ENCODE measurements at places on chromosomes 12 and 14.
A peak's percentile ranks its signal among the peaks of the same experiment; 100 is the strongest.

- DNase-seq: no peak
Observed at GRCh38 chr14:22819151-22819988, 4.1 kb upstream of the SLC7A7 start.

- DNase-seq: no peak
Observed at GRCh38 chr12:95055057-95055456, 18.4 kb downstream of the NR2C1 start.

DNA sequence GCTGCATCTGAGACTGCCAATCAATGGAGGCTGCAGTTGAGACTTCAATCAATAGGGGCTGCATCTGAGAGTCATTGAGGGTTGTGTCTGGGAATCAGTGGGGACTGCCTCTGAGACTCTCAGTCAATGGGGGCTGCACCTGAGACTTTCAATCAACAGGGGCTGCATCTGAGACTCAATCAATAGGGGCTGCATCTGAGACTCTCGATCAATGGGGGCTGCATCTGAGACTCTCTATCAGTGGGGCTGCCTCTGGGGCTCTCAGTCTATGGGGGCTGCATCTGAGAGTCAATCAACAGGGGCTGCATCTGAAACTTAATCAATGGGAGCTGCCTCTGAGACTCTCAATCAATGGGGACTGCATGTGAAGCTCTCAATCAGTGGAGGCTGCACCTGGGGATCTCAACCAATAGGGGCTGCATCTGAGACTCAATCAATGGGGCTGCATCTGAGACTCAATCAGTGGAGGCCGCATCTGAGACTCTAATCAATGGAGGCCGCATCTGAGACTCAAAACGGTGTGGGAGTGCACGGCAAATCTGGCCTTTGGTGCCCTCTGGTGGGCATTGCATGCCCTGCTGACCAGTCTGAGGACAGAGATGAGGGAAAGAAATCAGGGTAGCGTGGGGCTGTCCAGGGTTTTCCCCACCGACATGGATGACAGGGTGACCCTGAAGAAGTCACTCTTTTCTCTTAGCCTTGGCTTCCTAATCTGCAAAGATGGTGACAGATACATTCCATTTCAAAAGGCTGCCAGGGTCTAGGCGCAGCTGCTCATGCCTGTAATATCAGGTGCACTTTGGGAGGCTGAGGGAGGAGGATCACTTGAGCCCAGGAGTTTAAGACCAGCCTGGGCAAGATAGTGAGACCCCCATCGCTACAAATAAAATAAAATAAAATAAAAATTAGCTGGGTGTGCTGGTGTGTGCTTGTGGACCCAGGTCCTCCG lies 41.3 kb upstream of the EIF5 start:
- DNase-seq: peak; percentile 57

GRCh38 chr14:36271939-36272907 lies 48.2 kb downstream of the MBIP start:
- peak; percentile 11 for DNase-seq

GRCh38 chr14:24875991-24876878 lies 173.7 kb downstream of the STXBP6 start:
- no peak for DNase-seq

- no peak for DNase-seq
Observed at GRCh38 chr14:69473946-69474345, 10.6 kb upstream of the PLEKHD1 start.

DNA sequence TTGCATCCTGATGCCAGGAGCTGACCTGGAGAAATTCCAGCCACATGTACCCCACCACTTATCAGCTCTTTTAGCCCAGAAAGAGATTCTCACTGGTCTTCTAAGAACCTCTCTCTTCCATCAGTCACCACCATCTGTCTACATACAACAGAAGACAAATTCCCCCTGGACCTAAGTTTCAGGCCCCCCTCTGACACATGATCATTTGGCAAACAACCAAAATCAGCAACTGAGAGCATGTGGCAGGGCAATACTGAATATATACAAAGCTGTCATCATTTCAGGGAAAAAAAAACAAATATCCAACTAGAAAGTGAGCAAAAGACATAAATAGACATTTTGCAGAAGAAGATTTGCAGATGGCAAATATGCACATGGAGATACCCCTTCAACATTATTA lies 180.2 kb downstream of the FOXN3 start:
- DNase-seq: no peak

DNA sequence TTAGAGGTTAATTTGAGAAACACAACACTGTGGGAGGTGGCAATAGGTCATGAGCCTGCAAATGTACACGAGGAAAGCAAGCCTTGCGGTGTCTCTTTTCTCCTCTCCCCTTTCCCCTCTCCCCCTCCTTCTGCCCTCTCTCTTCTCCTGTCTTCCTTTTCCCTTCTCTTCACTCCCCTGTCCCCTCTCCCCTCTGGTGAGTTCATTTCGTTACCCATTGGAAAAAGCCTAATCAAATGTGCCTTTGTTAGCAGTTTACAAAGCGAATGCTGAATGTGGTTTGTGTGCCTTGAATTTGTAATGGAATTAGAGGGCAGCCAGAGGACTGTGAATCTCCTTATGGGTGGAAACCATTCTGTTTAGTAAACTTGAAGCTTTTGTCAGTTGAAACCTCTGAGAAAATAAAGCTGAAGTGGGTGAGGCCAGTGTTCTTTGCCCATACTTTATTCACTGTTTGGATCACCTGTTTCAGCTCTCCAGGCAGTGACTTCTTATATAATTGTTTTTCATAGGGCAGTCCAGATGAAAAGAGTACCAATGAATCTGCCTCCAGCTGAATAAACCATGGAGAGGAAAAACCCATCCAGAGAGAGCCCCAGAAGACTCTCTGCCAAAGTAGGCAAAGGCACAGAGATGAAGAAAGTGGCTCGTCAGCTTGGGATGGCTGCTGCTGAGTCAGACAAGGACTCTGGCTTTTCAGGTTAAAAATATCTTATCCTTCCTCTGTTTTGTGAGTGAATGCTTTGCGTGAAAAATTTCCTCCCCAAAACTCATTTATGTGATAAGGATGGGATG lies 7.3 kb downstream of the CIPC start:
- DNase-seq: no peak

DNA sequence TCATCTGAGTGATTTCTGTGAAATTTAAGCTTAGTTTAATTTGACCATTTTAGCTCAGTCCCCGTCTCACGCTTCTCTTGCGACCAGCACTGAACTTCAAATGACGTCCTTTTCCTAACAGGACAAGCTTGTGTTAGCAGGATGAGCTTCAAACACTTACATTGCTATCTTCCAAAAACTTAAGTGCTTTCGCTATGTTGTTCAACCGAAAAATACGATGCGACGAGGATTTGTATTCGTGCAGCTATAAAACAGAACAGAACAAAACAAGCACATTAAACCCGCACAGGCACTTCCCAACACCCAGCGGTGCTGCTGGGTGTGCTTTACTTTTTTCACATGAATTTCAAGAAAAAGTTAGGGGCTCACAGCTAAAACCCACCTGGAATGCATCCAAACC lies 64.2 kb upstream of the DICER1 start:
- DNase-seq: no peak

DNA sequence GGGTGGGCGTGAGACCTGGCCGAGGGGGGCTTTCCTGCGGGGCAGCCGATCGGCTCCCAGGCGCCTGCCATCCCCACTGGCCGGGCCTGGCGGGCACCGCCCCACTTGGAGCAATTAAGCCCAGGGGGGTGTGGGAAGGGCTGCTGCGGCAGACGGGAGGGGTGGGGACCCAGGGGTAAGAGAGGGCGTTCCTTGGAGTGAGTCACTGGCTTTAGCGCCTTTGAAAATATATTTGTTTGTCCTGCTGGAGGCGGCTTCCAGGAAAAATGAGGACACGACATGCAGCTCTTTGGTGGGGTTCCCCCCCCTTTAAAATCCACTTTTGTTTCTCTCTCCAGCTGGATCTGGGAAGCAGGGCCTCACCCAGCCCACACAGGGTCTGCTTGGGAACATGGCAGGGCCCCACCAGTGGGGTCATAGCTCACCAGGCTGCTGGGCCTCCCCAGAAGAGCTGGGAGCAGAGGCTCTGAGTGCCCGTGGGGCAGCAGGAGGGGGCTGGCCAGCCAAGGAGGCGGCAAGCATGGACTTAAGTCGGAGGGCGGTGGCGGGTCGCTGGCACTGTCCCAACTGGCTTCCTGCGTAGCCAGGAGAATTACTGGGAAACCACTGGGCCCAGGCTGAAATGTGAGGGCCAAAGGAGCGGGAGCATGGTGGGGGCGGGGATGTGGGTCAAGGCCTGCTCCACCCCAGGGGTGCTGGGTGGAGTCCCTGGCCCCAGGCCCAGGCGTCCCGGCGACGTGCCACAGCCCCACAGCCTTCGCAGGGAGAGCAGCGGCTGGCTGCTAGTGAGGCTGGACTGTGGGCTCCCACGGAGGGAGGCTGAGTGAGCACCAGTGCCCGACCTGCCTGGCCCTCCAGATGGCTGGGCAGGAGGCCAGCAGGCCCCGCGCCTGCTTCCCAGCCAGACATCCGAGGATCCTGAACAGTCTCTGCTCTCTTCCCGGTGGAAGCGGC lies 128.0 kb downstream of the RFLNA start:
- no peak for DNase-seq
